Amygdala (tissue), 56 donors: ENCODE measurements at places on chromosomes 2 and 18.

GRCh38 chr18:74682991-74683297, 85.3 kb downstream of the ZNF407 start:
- no peak for DNase-seq

DNA sequence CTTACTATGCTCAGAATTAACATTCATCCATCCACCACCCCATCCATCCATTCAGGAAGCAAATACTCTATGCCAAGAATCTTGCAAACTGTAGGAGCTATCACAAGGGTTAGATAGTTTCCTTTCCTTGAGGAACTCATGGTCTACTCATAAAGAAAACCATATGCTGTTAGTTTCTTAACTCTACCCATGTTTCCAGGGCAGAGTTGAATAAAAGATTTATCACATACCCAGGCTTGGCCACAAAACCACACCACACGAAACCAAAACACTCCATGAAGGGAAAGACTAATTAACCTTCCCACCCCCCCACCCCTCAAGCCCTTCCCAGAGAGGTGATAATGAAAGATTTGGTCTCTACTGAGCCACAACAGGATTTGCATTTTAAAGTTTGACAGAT, 23.7 kb upstream of the MSGN1 start:
- no peak for DNase-seq

GRCh38 chr2:100902817-100903405, 83.0 kb downstream of the NPAS2 start:
- DNase-seq, result no peak

DNA sequence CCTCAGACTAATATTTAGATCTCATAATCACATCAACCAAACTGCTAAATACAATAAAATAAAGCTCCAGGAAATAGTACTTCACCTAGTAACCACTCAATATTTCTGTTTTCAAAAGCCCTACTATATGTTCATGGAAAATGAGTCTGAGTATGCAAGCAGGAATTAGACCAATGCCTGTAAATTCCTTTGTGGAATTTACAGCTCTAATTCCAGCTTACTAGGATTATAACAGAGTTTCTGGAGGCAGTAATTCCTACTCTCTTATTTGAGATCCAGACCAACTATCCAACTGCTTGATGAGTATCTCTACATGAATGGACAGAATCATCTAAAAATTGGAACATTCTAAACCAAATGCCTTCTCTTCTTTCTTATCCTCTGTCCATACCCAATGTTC, 11.6 kb downstream of the CDKL4 start:
- no peak for DNase-seq

GRCh38 chr2:238174291-238174690, 15.5 kb downstream of the ERFE start:
- DNase-seq, result no peak

- no peak for DNase-seq
Measured at GRCh38 chr2:45361666-45362065, 249.4 kb downstream of the SRBD1 start.

DNA sequence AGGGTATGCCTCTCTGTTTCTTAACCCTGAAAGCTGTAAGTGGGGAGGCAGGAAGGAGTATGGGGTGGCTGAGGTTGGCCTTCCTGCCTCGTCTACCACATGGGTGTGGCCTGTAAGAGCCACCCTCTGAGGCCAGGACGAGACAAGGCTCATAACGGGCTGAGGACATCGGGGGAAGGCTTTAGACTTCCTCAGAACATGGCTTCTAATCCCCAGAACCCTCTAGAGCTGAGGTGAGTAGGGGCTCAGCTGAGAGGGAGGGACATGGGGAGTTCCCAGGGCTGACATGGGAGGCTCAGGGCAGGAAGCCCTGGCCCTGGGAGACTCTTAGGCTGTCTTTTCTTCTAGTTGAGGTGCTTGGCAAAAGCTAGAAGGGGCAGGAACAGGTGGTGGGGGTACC, 36.7 kb downstream of the EMX1 start:
- DNase-seq, result no peak

GRCh38 chr2:97267411-97268074, 154.6 kb downstream of the ANKRD36 start:
- DNase-seq, result no peak

- DNase-seq, result no peak
Measured at GRCh38 chr2:171390941-171391516, 42.8 kb downstream of the METTL8 start.

- no peak for DNase-seq
Measured at GRCh38 chr2:200828572-200829257, 17.0 kb downstream of the BZW1 start.
